ENCODE measurements at places on chromosomes 2 and 18. TPM values are rescaled to one million over a fixed set of nuclear protein-coding genes. Genes with fewer than 3 reads are reported as not detected.

ELOA2 gene
- total RNA-seq = not detected

UGT1A9 gene
- 4.7 TPM for total RNA-seq

RBKS gene
- 8.1 TPM for total RNA-seq

BOK gene
- total RNA-seq = 33.3 TPM

TSPYL6 gene
- total RNA-seq = not detected

NT5DC4 gene
- total RNA-seq = not detected

ADD2 gene
- 24.0 TPM for total RNA-seq

ERCC3 gene
- 46.0 TPM for total RNA-seq

SPIRE1 gene
- total RNA-seq = 18.3 TPM

CCDC85A gene
- total RNA-seq = 0.22 TPM

UGP2 gene
- total RNA-seq = 98.3 TPM

PARD6G gene
- total RNA-seq = 3.5 TPM

KIF5C gene
- 0.39 TPM for total RNA-seq

Measured in A549 treated with GW870086 at 1 μM for 4 hours (cell line).